NCI-H187 treated with DMSO at 0.1 percent for 48 hours (cell line): ENCODE measurements at places on chromosomes 7 and 10.

DNA sequence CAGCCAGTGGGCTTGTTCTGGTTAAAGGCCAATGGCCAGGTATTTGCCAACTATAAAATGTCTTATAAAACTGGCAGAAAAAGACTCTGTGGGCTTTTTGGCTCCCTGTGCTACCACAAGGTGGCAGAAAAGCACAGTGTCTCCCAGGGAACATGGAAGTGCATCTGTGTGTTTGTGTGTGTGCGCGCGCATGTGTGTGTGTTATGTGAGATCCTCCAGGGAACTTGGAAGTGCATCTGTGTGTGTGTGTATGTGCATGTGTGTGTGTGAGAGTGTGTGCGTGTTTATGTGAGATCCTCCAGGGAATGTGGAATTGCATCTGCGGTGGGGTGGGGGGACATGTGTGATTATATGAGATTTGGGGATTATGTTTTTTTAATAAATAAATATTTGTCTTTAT lies 30.2 kb upstream of the ABI1 start:
- DNase-seq, result no peak

GRCh38 chr10:3406556-3406955 lies 234.0 kb upstream of the PITRM1 start:
- DNase-seq, result no peak

DNA sequence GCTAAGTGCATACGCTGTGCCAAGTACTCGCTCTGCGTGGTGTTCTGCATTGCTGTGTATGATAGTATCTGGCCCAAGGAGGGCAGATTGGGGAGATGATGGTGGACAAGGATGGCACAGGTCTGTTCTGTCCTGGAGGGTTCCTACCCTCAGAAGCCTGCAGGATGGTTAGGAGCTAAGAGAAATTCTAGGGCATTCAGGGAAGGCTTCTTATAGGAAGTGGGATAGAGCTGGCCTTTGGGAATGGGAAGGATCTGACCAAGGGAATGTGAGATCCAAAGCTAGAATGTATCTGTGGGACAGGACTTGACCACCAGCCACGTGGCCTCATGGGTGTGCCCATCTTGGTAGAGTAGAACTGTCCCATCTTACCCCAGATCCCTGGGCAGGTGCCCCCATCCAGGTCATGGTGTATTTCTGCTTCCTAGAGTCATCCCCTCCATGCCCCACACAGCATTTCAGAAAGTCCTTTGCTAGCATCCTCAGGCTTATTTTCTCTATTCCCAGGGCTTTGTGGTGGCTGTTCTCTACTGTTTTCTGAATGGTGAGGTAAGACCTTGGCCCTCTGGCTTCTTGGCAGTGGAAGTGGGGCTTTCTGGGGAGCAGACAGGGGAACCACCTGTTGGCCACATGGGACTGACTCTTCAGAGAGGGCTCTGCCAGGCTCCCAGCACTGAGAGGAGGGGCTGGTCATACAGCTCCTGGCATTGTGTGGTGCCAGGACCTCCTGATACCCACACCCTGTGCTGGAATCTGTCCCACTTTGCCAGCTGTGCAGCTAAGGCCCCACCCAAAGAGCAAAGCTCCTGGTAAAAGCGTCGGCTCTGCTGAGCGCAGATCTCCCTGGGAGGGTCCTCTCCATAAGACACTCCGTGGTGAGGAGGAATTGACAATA lies 52.5 kb downstream of the ADCYAP1R1 start:
- DNase-seq, result no peak

DNA sequence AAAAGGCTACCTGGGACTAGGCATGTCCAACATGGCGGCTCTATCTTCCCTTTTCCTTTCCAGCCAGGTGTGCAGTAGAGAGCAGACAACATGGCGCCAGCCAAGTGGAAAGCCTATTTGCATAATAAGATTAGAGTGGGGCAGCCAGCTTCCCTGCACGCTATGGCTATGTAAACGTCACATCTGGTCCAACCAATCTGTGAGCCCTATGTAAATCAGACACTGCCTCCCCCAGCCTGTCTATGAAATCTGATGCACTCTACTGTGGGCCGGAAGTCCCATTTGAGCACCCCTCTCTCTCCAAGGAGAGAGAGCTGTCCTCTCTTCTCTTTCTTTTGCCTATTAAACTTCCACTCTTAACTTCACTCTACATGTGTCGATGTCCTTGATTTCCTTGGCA lies 984.9 kb upstream of the AUTS2 start:
- no peak for DNase-seq

DNA sequence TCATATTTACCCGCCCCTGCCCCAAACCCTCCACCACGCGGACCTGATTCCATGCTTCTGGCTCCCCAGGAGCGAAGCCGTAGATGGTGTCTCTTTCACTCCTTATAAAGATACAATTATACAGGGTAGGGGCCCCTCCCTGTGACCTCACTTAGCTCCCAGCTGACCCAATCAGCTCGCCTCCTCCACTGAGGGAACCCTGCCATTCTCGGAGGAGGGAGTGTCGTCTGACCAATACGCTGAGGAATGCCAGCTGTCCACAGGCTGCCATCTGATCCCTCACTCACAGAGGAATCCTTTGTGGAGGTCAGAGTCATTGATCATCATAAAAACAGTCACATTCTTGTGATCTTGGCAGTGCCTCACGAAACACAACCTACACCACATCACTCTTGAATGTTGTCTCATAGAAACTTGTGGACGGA lies 67.5 kb upstream of the INSIG1 start:
- DNase-seq, result no peak

- DNase-seq, result no peak
These were observed 834.4 kb upstream of the MBL2 start for GRCh38 chr10:53606981-53607380.

DNA sequence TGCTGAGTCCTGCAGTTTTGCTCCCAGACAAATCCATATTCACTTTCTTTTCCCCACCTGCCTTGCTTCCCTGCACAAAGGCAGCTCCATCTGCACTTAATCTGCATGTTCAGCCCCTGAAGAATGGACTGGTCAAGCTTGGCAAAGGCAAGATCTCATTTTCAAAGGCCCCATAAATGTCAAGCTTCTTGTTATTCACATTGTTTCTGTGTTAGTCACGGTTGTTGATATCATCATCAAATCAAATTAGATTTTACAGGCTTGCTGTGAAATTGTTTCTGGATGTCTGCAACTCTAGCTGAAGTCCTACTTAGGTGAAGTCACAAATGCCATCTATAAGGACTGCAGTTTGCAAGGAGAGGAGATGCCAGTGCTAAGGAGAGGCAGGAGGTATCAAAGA lies 91.0 kb downstream of the GPAM start:
- DNase-seq, result no peak

- no peak for DNase-seq
These were observed 24.0 kb upstream of the A1CF start for GRCh38 chr10:50909334-50910014.

GRCh38 chr7:135224027-135224426 lies 9.6 kb upstream of the STRA8 start:
- no peak for DNase-seq

DNA sequence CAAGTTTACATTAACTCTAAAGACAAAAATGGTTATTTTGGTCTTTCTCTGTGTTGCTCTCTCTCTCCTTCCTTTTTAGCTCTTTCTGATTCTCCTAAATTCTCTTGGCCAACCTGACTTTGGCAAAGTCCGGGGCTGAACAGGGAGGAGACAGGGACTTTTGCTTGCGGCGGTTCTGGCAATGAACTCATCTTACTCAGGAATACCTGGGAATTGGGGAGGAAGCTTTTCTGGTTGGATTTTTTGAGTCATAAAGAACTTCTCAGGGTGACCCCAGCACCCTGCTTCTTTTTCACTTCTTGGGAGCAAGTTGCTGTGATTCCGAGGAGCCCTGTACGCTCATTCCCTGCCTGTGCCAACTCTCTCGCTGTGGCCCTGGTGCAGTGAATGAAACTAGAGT lies 16.0 kb downstream of the GATA3 start:
- no peak for DNase-seq

DNA sequence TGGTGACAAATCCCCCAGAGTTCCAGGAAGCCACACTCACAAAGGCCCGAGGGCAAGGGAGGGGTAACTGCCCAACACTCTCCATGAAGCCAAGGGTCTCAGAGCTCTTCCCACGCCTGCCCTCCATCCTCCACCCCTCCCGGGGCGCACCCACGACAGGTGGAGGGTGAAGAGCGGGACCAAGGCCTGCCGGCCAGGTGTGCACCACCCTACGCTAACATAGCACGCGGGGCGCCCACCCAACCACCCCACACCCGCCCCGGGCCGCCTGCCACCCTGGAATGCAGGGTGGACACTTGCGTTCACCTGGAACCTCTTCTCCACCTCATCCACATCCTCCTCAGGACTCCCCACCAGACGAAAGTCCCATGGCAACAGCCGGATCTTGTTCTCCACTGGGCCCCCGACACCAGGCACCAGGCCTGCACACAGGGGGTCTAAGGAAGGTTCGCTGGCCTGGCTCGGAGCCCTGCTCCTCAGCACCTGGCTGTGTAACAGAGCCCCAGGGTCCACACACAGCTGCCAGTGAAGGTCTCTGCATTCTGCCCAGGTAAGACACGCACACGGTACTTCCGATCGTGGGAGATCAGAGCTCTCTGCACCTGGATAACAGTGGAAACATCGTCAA lies 32.7 kb downstream of the MAD1L1 start:
- DNase-seq, result no peak

- no peak for DNase-seq
These were observed 103.8 kb downstream of the CPEB3 start for GRCh38 chr10:92187101-92187500.

DNA sequence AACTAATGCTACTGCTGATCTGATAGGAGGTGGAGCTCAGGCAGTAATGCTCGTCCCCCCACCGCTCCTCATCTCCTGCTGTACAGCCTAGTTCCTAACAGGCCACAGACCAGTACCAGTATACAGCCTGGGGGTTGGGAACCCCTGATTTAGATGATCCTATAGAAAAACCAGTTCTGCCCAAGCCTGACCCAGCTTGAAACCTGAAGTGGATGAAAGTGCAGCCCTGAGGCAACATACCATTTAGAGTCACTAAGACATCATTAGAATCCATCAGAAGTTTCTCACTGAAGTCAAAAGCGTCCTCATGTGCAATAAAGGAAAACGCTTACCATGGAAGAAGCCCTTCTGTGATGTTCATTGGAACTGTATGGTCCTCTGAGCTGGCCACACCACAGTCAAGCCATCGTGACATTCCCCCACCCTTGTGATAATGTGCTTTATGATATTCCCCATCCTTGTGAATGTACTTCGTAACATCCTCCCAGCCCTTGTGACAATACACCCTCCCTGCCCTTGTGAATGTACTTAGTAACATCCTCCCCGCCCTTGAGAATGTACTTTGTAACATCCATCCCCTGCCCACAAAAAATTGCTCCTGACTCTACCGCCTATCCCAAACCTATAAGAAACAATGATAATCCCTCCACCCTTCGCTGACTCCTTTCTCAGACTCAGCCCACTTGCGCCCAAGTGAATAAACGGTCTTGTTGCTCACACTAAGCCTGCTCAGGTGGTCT lies 65.9 kb upstream of the HECTD2 start:
- no peak for DNase-seq

DNA sequence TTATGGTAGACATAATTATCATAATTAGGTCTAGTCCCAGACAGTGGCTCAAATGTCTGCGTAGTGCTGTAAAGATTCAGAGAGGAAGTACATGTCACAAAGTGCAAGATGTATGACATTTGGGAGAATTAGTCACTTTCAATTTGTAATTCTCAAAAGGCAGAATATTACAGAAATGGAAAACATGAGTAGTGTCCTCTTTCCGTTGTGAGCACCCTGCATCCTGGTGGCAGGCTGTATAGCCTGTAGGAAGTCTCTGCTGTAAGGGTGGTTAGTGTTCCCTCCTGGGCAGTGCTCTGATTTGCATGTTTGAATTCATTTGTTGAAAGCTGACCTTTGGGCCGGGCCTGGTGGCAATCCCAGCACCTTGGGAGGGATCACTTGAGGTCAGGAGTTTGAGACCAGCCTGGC lies 17.0 kb downstream of the CDK14 start:
- no peak for DNase-seq

DNA sequence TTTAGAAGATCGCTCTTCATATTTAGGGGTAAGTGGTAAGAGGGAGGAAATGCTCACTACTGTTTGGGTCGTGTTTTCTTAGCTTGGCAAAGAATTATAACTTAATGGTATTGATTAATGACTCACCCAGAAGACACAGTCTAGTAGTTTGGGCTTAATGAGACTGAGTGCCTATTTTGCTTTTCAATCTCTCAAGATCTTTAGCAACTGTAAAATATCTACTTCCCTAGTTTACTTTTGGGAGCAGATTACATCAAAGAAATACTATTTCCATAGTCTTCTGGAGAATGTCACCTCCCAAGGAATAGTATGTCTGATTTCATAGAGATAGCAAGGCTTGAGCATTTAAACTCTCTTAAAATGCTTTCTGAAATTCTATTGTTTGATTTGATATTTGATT lies 100.5 kb upstream of the SLC25A13 start:
- no peak for DNase-seq

DNA sequence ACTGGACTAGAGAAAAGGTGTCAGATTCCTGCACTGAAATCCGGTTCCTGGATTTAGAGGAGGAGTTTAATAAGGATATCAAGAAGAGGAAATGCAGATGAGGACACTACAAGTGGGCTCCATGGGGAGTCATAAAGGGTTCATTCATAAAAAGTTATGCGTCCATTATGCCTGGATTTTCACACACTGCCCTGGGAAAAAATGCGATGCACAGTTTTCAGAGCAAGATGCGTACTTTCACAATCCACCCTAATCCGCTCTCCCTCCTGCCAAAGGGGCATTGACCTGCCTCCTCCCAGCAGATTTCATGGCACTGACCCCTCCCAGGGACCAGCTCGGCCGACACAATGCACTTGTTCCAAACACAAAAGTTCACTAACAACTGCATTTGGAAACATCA lies 42.2 kb upstream of the OPALIN start:
- DNase-seq, result no peak

- DNase-seq, result no peak
These were observed 2.3 kb downstream of the FBXO24 start for GRCh38 chr7:100588438-100588837.

GRCh38 chr10:95482501-95483233 lies 78.5 kb downstream of the SORBS1 start:
- DNase-seq, result no peak

DNA sequence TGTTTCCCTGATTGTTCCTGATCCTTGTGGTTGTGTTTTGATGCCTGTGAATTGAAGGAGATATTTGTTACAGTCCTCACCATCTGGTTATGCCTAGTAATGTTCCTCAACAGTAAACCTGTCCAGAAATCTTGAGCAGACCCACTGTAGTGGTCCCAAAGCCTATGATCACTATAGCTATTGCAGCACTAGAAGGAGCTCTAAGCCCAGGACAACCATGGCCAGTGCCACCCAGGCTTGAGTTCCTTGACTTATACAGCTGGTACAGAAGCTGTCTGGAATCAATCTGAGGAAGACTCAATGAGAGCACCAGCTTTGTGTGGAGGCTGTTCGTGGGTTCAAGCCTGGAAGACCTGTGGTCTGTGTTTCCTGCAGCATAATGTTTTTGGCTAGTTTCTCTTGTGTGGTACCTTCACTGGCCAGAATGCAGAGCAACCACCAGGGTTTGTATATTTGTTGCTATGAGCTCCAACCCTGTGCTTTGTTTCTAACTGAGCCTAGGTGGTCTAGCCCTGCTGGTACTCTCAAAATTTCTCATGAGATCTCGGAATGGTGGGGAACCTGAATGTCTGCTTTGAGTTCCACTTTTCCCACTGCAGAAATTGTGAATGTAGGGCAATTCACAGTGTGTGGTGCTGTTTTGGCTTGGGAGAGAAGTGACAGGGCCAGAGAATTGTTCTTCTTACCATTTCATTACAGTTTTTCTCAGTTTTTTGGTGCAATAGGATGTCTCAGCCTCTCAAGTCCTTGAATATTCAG lies 355.2 kb downstream of the SUGCT start:
- no peak for DNase-seq

- peak; percentile 15 for DNase-seq
These were observed 434 bp upstream of the PLEKHA8 start for GRCh38 chr7:30027740-30028215.

- DNase-seq, result no peak
These were observed 192.7 kb downstream of the TCF7L2 start for GRCh38 chr10:113142601-113143362.
